ENCODE measurements at places on chromosomes 2 and 18. TPM values are rescaled to one million over a fixed set of nuclear protein-coding genes. Genes with fewer than 3 reads are reported as not detected.

PDCD1 gene
- under 0.01 TPM for total RNA-seq

SLC9A2 gene
- total RNA-seq = not detected

FOXD4L1 gene
- total RNA-seq = not detected

KCNF1 gene
- total RNA-seq = 3.6 TPM

ASB18 gene
- not detected for total RNA-seq

PLGLB2 gene
- total RNA-seq = 0.39 TPM

PPP3R1 gene
- 25.8 TPM for total RNA-seq

LBX2 gene
- 0.39 TPM for total RNA-seq

PDE11A gene
- under 0.01 TPM for total RNA-seq

GRP gene
- not detected for total RNA-seq

THOC1 gene
- 19.0 TPM for total RNA-seq

COMMD1 gene
- total RNA-seq = 30.5 TPM

PREPL gene
- 12.0 TPM for total RNA-seq

STEAP3 gene
- total RNA-seq = 7.7 TPM

TUBB8B gene
- not detected for total RNA-seq

PLCL1 gene
- 0.76 TPM for total RNA-seq

TTC31 gene
- 7.3 TPM for total RNA-seq

MEIS1 gene
- total RNA-seq = 3.6 TPM

All from dermis microvascular lymphatic vessel endothelial cell (primary cell).